ENCODE measurements at places on chromosomes 7 and 10. TPM values are rescaled to one million over a fixed set of nuclear protein-coding genes. Genes with fewer than 3 reads are reported as not detected.

ARHGEF35 gene
- total RNA-seq: not detected

AMPH gene
- total RNA-seq: not detected

EGFR gene
- total RNA-seq: 28.9 TPM

GPR158 gene
- not detected for total RNA-seq

ZPBP gene
- not detected for total RNA-seq

KLHL7 gene
- 33.2 TPM for total RNA-seq

GRCh38 chr10:47288236-47288635 is 11.8 kb upstream of the GDF10 start:
- H3K36me3 ChIP-seq: no peaks in the 10 kb centered on the region
- no peaks in the 10 kb centered on the region for H3K27me3 ChIP-seq
- H3K27ac ChIP-seq: no peak overlapping the region

- no peaks in the 10 kb centered on the region for H3K4me1 ChIP-seq
- no peak for DNase-seq
- no peaks in the 10 kb centered on the region for H3K27me3 ChIP-seq
Observed at GRCh38 chr7:45420843-45421495, 153.2 kb upstream of the ADCY1 start.

- H3K4me3 ChIP-seq: no peak overlapping the region
- no peaks in the 10 kb centered on the region for H3K36me3 ChIP-seq
- H3K27ac ChIP-seq: no peak overlapping the region
- no peak for DNase-seq
Observed at GRCh38 chr10:124911124-124912067, 30.5 kb upstream of the ZRANB1 start.

GRCh38 chr7:104627516-104627915 is 299.1 kb downstream of the LHFPL3 start:
- no peak for DNase-seq
- H3K4me3 ChIP-seq: no peak overlapping the region
- H3K27ac ChIP-seq: no peak overlapping the region
- H3K36me3 ChIP-seq: no peaks in the 10 kb centered on the region
- no peaks in the 10 kb centered on the region for H3K27me3 ChIP-seq
- H3K4me1 ChIP-seq: no peaks in the 10 kb centered on the region

DNA sequence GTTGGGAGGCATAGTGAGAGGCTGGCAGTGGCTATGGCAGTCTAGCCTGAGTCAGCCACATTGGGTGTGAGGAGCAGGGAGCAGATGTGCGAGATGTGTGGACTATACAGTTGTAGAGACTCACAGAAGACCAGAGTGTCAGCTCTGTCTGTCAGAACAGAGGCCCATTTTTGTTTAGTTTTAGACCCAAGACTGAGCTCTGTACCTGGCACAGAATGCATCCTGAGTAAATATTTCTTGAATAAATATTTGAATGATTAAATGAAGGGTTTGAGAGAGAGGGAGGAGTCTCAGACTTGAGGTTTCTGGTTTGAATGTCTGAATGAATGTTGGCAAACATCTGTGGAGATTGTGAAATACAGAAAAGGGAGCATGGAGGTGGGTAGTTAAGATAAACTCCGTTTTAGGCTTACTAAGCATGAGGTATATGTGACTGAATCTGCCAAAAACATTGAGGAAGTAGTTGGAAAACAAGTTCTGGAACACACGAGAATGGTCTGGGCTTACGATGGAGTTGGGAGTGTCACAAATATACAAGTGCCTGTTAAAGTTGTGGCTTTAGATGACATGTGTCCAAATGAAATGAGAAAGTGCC is 3.6 kb downstream of the SEC23IP start:
- H3K4me1 ChIP-seq: peaks cover 23% of the 10 kb centered on the region
- no peaks in the 10 kb centered on the region for H3K27me3 ChIP-seq
- no peak for DNase-seq
- H3K4me3 ChIP-seq: no peak overlapping the region
- no peak overlapping the region for H3K27ac ChIP-seq
- peaks cover 37% of the 10 kb centered on the region for H3K36me3 ChIP-seq

GRCh38 chr7:21947946-21948345 is 2.2 kb upstream of the CDCA7L start:
- H3K27me3 ChIP-seq: no peaks in the 10 kb centered on the region
- H3K27ac ChIP-seq: no peak overlapping the region
- H3K4me1 ChIP-seq: peaks cover 13% of the 10 kb centered on the region
- peaks cover 4% of the 10 kb centered on the region for H3K36me3 ChIP-seq

GRCh38 chr7:88942815-88943501 is 147.4 kb upstream of the TEX47 start:
- H3K4me3 ChIP-seq: no peak overlapping the region
- no peak for DNase-seq
- H3K27me3 ChIP-seq: no peaks in the 10 kb centered on the region

DNA sequence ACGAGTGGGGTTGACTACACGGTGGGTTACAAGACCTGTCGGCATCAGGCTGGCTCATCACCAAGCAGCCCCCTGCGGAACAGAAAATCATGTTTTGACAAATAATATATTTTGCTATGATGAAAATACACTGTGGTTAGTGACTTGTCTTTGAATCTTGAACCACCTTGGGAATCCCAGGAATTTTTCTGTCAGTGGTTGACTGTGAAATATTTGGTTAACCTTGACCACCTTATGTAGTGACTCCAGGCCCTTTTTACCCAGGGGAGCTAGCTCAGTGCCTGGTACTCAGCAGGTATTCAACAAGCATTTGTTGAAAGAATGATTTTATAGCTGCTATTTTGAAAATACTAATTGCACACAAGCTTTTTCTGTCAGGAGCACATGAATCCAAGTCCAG is 406.0 kb downstream of the PHF14 start:
- H3K4me1 ChIP-seq: no peaks in the 10 kb centered on the region
- no peak overlapping the region for H3K4me3 ChIP-seq
- no peak overlapping the region for H3K27ac ChIP-seq
- no peak for DNase-seq
- 0 out of 2 replicates have a peak, but pooled peaks cover 4% of the 10 kb centered on the region for H3K27me3 ChIP-seq

DNA sequence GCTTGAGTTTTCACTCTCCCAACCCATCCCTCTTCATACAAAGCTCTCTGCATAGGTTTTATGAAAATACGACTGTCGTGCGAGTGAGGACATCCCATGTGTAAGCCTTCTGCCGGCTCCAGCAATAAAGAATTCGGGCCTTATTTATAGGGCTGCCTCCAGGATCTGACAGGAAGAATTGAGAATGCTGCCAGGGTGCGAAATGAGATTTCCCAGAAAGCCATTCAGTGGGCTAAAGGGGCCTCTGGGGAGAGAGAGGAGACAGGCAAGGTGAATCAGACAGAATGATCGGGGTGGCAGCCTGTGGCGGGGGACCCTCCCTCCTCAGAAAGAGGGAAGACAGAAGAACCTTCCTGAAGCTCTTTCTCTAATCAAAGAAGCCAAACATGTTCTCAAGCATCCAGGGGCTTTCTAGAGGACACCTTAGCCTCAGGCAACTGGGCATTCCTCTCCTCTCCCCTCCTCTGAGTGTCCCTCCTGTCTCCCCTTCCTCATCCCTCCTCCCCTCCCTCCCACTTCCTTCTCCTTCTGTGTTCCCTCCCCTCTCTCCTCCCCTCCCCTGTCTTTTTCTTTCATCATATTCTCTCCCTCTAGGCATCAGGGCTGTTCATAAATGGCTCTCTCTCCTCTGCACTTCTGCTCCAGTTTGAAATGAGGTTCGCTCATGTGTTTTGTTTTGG is 410.9 kb downstream of the TYW1 start:
- H3K4me1 ChIP-seq: no peaks in the 10 kb centered on the region
- H3K4me3 ChIP-seq: no peak overlapping the region
- no peaks in the 10 kb centered on the region for H3K27me3 ChIP-seq
- no peak overlapping the region for H3K27ac ChIP-seq

DNA sequence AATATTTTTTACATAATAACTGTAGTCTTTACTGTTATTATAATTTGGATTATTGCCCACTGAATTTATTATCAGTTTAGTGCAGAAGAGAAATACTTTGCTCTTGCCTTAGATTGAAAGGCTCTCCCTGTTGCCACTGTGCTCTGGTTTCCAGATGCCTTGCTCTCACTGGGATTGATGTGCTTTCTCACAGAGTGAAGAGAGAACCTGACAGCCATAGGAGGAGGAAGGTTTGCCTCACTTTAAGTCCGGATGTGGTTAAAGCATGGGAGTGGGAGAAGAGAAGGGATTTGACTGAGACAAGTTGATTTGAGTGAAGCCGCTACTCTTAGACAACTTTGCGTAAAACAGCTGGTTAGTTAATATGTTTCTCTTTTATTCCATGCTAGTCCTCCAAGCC is 68.2 kb upstream of the RPA3 start:
- no peaks in the 10 kb centered on the region for H3K4me1 ChIP-seq
- H3K27me3 ChIP-seq: no peaks in the 10 kb centered on the region
- H3K36me3 ChIP-seq: no peaks in the 10 kb centered on the region
- no peak overlapping the region for H3K4me3 ChIP-seq
- no peak for DNase-seq

GRCh38 chr10:102358712-102359382 is 36.7 kb upstream of the NFKB2 start:
- DNase-seq: no peak
- H3K27me3 ChIP-seq: no peaks in the 10 kb centered on the region
- H3K4me1 ChIP-seq: no peaks in the 10 kb centered on the region
- H3K4me3 ChIP-seq: no peak overlapping the region
- peaks cover 92% of the 10 kb centered on the region for H3K36me3 ChIP-seq

GRCh38 chr10:103852856-103853255 is 2.5 kb downstream of the SH3PXD2A start:
- H3K4me1 ChIP-seq: peaks cover 20% of the 10 kb centered on the region
- H3K27me3 ChIP-seq: peaks cover 30% of the 10 kb centered on the region
- no peaks in the 10 kb centered on the region for H3K36me3 ChIP-seq
- no peak overlapping the region for H3K4me3 ChIP-seq

DNA sequence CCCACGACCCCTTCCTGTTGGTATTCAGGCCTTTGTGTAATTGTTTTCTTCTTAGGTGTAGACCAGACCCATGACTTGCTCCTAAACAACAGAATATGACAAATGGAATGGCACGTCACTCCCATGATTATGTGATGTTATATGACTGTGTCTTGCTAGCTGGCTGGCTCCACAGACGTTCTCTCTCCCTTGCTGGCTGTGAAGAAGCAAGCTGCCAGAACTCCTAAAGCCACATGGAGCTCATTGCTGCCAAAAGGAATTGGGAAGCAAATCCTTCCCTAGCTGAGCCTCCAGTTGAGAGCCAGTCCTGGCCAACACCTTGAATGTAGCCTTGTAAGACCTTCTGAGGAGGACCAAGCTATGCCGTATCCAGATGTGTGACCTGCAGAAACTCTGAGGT is 74.2 kb downstream of the RAB18 start:
- H3K4me1 ChIP-seq: no peaks in the 10 kb centered on the region
- DNase-seq: no peak
- no peak overlapping the region for H3K27ac ChIP-seq

DNA sequence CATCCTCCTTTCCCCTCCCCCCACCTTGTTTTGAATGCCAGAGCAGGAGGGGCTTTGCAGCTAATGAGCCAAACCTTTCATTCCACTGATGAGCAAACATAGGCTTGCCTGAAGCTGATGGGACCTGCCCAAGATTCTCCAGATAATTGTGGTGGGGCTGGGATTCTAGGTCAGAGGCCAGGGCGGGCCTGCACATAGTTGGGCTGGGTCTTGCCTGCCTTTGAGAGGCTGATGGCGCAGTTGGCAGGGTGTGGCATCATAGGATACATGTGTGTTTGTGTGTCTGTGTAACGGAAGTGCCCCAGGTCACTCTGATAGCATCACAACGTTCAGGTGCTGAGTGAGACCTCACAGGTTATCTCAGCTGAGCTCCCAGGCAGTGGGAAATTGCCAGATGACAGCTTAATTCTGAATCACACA is 22.9 kb downstream of the BTBD16 start:
- no peaks in the 10 kb centered on the region for H3K27me3 ChIP-seq
- H3K27ac ChIP-seq: no peak overlapping the region
- DNase-seq: no peak
- no peak overlapping the region for H3K4me3 ChIP-seq
- no peaks in the 10 kb centered on the region for H3K4me1 ChIP-seq
- no peaks in the 10 kb centered on the region for H3K36me3 ChIP-seq
